ENCODE measurements at places on chromosomes 12 and 14.

DNA sequence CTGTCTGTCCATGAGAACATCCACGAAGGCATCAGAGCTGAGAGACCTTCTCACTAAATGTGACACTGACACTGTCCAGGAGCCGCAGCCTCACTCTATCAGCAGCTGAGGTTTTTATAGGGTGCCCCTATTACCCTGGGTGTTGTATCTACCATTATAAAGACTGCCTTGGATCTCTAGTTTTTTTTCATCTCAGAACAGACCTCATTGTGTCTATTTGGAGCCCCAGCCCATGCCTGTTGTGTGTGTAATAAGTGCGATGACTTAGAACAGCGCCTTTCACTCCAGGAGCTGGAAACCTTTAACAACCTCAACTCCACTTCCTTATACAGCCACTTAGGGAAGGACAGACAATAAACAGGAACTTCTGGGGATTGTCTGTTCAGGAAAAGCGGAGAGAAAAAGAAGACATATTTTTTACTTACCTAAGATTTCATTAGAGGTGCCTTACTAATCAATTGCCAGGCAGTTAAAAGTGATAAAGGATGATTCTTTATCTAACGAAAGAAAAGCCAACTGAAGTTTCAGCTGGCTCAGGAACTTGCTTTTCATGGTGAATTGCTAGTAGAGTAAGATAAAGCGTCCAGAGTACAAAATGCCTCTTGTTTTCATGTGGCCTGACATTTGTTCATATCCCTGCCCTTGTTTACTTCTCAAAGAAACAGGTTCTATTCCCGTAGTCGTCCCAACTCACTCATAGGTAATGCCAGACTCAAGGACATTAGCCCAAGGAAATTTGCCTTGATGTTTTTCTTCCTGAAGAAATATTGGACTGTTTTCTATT, 420.6 kb downstream of the RAD51B start:
- DNase-seq, result no peak

- DNase-seq, result no peak
Observed at GRCh38 chr12:1643905-1644533, 15.0 kb downstream of the WNT5B start.

DNA sequence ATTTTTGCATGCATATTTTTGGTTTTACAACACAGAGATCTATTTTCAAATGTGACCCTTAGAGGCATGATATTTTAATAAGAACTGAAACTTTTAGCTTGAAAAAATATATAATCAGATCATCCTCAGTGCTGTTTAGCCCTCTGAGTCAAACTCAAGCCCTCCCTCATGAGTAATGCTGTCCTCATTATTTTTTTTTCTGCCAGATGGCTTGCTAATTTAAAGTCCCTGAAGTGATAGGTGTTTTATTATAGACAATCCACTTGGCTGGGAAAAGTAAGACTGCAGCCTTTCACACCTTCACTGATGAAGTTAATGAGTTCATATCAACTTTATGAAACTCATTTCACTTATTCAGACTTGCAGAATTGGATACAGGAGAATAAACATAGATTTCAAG, 227.7 kb downstream of the SLC16A7 start:
- DNase-seq, result no peak

DNA sequence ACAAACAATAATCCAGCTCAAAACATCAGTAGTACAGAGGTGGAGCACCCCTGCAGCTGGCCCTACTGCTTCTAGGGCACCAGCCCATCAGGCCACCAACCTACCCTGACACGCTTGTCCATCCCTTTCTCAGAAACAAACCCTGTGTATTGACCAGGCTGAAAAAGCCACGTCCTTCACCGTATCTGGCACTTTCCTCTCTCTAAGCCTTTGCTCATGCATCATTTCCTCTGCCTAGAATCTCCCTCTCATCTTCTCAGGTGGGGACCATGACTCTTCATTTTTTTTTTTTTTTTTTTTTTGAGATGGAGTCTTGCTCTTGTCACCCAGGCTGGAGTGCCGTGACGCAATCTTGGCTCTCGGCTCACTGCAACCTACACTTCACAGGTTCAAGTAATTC, 25.3 kb upstream of the FLVCR2 start:
- DNase-seq, result no peak

DNA sequence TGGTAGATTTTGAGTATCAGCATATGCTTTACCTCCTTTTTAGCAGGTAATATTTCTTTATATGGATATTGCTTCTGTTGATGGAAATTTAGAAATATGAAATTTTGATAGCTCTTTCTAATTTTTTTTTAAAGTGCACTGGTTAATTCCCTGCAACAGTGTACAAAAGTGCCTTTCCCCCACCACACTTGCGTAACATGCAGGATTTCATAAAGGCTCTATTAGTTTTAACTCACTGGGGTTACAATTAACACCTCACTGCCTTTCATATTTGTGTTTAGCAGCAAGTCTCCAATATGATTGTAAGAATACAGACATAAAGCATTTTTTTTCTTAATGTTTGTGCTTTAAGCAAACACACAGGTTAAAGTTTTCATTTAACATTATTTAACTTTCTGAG, 25.6 kb downstream of the MNAT1 start:
- DNase-seq, result no peak

- DNase-seq, result peak; percentile 67
Observed at GRCh38 chr12:101743724-101744472, 4.6 kb upstream of the SYCP3 start.

- no peak for DNase-seq
Observed at GRCh38 chr14:32329146-32329545, at the start of gene AKAP6. Gene AKAP6, plus strand, starts transcription at chr14:32329298. Its CDS starts 104,196 bp downstream, at chr14:32433494.

DNA sequence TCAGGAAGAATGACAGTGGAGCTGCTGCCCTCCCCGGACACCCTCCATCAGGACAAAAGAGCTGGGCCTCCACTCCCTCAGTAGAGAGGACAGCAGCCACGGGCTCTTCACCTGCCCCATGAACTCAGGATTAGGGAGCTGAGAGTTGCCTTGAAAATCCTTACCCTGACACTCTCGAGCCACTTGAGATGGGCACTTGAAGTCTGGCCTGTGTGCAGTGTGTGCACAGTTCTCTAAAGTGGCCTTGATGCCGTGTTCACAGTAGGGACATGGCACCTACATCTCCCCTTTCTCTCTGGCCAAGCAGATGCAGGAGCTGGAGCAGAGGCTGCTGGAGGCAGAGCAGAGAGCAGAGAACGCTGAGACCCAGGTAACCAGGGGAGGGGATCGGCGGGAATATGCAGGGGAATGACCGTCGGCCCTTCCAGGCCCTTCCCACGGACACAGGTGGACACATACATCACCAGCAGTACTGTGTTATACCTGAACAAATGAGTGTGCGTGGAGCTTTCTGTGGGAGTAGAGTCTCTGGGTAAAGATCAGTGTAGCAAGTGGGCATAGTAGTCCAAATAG, 22.5 kb downstream of the PLEKHH1 start:
- no peak for DNase-seq

DNA sequence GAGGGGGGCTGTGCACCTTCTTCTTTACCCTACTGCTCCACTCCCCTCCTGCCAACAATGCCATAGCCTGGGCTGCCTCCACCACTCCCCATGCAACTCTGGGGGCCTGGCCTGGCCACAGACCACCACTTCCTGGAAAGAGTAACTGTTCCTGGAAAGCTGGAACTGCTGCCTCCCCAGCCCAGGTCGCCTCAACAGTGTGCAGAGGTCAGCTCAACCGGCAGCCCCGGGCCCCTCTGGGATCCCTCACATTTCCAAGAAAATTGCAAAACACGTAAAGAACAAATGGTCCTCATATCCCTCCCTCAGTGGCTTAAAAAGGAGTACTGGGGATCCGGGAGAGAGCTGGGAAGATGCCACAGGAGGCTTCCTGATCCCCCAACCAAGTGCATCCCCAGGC, 22.4 kb upstream of the DIO3 start:
- DNase-seq, result no peak

DNA sequence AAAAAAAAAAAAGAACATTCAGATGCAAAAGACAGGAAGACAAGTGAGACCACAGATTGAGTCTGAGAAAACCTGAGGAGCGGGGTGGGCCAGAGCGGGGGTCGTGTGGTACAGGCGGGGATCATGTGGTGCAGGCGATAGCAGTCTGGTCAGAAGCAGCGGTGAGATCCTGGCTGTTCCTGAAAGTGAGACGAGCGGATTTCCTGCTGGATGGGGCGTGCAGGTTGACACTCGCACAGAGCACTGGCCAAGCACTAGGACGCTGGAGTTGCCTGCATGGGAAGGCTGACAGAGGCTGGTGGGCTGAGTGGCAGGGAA, 35.7 kb downstream of the CDC42BPB start:
- no peak for DNase-seq

- no peak for DNase-seq
Observed at GRCh38 chr12:130288691-130289090, 49.0 kb upstream of the PIWIL1 start.

DNA sequence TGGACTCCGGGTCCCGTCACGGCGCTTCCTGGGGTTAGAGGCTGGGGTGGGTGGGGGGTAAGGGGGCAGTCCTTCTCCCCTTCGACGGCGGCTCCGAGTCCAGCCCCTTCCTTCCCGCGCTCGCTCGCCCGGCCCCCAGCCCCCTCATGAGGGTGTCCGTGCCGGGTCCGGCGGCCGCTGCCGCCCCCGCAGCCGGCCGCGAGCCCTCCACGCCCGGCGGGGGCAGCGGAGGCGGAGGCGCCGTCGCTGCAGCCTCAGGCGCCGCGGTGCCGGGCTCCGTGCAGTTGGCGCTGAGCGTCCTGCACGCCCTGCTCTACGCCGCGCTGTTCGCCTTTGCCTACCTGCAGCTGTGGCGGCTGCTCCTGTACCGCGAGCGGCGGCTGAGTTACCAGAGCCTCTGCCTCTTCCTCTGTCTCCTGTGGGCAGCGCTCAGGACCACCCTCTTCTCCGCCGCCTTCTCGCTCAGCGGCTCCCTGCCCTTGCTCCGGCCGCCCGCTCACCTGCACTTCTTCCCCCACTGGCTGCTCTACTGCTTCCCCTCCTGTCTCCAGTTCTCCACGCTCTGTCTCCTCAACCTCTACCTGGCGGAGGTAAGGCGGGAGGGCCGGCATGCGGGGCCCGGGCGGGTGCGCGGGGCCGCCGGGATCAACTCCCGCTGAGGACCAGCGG, 500 bp downstream of the GPR137C start:
- peak; percentile 57 for DNase-seq

DNA sequence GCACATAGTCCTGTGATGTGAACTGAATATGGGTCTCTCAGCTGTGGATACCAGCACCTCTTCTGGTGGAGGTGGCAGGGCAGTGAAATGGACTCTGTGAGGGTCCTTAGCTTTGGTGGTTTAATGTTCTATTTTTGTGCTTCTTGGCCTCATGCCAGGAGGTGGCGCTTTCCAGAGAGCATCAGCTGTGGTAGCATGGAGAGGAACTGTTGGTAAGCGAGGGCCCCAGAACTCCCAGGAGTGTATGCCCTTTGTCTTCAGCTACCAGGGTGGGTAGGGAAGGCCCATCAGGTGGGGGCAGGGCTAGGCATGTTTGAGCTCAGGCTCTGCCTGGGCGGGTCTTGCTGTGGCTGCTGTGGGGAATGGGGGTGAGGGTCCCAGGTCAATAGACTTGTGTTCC, 241.7 kb downstream of the AEBP2 start:
- DNase-seq, result no peak

GRCh38 chr14:50331596-50331995, 19.5 kb downstream of the DMAC2L start:
- DNase-seq, result no peak

- no peak for DNase-seq
Observed at GRCh38 chr14:79543967-79544697, 667.2 kb downstream of the DIO2 start.

- no peak for DNase-seq
Observed at GRCh38 chr14:56036353-56036752, 81.9 kb upstream of the PELI2 start.

GRCh38 chr12:46874642-46875041, 48.8 kb upstream of the SLC38A4 start:
- DNase-seq, result no peak

DNA sequence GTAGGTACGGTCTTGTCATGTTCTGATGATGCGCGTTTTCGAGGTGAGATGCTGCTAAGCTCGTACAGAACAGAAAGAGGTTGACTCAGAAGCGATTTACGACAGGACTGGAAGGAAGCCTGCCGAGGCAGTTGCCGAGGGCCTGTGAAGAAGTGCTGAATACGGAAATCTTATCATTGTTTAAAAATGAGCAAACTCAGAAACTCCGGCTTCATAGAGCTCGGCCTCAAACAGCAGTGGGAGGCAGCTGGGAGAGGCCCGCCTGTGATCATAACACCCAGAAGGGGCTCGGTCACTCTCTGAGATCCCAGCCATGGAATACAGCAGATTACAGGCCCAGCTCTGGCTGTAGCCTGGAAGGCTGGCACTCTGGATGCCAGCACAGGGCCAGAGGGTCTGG, 87.4 kb downstream of the CPSF2 start:
- DNase-seq, result no peak

DNA sequence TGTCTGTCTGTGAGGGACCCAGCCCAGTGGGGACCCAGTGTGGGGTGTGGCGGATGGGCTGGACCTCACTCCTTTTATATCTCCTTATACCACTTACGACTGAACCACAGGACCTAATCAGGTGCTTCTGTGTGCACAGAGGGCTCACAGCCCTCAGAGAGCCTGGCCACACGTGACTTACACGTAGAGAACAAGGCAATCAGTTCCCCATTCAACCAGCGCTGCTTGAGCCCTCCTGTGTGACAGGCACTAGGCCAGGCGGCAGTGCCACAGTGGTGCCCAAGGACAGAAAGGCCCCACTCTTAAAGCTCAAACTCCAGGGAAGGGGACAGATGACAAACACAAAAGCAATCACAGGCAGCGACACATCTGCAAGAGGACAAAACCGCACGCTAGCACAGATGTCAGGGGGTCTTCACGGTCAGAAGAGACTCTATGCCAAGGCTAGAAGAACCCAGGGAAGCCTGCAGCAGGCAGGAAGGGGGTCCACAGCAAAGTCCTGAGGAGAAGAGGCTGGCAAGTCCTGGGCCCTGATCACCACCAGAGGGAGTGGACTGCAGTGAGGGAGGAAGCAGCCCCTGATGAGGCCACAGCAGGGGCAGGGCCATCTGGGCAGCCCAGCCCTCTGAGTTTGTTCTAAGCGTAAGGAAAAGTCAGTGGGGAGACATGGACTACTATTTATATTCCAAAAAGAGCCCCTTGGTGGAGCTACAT, 39.3 kb downstream of the SETD3 start:
- DNase-seq, result no peak

DNA sequence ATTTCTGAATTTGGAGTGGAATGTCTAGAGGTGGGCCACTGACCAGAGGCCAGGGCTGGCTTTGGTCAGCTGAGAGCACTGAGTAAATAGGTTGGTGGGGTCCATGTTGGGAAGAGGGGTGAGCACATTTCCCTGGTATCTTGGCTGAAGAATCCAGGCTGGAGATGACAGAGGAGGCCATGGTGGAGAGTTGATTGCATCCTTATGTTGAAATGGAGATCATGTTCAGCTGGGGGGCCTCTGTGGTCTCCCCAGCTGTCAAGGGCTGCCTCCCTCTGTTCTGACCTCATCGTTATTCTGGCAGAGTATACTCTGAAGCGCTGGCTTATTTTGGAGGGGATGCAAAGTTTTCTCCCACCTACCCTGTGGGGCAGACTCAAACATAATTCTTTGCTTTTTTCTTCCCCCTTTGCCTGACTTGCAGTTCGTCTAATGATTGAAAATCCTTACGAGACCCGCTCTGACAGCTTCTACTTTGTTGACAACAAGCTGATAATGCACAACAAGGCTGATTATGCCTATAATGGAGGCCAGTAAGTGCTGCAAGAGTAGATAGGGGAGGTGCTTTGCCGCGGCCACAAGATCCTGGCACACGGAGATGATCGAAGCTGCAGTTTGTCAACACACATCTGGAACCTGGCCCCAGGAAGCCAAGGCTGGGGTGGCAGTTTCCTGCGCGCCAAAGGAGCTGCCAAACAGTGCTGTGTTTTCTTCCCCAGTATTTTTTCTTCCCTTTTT, 6.0 kb upstream of the ACADS start:
- DNase-seq, result no peak

GRCh38 chr12:42507565-42507964, 82.0 kb downstream of the PRICKLE1 start:
- no peak for DNase-seq

GRCh38 chr12:65511134-65511834, 232.8 kb downstream of the MSRB3 start:
- DNase-seq, result no peak

Measured in memory B cell (primary cell).